Central memory CD4-positive, alpha-beta T cell (primary cell): ENCODE measurements at places on chromosomes 3 and 15.

DNA sequence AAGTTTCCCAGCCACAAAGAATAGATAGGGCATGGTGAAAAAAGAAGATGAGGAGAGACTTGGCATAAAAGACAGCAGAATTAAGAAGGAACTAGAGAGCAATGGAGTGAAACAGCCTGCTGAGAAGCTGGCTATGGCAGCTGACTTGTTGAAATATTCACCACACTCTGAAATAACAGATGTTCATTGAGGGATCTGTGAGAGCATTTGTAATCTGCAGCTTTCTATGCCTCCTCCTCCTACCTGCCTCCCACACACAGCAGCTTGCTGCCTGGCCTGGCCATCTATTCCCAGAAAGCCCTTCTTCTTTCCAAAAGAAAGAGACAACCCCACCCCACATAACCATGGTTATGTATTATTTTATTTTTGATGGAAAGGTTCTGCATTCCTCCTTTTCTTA lies 303.9 kb downstream of the GAP43 start:
- DNase-seq = no peak

DNA sequence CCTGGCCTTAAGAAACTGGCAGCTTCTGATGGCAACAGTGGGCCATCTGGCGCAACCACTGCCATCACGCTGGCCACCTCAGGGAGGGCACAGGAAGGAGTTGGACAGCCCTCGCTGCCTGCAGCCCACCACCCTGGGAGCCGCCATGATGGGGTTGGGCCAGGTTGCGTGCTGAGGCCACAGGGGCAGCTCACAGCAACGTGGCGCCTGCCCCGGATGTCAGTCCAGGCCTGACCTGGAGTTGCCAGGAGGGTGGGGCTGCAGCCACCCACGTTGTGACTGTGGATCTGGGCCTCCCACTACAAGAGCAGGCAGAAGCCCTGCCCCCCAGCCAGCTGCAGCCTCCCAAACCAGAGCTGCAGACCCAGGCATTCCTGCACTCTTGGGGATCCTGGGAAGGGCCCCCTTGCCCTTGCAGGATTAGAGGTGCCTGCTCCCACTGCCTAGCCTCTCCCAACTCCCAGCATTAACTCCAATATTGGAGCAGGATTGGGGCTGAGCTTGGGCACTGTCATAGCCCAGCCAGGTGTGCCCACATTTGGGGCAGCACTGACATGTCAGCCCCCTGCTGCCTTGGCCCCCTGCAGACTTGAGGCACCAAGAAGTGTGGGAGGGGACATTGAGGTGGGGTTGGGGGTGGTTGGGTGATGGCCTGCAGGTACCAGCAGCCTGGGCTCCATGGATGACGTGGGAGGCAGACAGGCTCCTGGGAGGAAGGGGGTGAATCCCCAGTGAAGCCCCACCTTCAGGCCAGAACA lies 468.9 kb upstream of the CCDC54 start:
- no peak for DNase-seq

DNA sequence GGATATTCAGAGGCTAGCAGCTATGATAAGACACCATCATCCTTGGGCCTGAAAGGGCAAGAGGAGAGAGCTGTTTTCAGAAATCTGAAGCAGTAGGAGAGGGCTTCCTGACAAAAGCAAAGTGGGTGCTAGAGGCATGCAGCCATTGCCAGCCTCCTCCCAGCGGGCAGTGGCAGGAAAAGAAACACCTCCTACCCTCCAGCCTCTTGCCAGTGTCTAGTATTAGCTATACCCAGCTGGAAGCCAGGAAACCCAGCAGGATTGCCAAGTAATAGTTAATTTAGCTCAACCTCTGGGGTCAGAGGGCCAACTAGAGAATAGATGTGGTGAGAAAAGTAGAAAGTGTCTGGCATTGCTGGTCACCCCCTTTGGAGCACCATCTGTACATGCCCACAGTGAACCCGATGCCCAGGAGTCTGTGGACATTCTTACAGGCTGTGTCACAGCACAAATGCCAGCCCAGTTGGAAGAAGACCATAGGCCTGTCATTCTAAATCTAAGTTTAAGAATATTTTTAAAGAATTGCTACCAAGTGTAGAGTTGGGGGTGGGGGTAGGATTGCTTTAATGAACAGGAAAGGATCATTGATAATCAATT lies 85.3 kb downstream of the HCN4 start:
- no peak for DNase-seq

GRCh38 chr3:120263792-120264191 lies 21.2 kb downstream of the GPR156 start:
- DNase-seq = no peak

GRCh38 chr15:60283936-60284335 lies 113.8 kb downstream of the ANXA2 start:
- no peak for DNase-seq

- no peak for DNase-seq
Measured at GRCh38 chr3:117853923-117854668, 1144.5 kb downstream of the TUSC7 start.

GRCh38 chr3:146464005-146464595 lies 5.3 kb downstream of the PLSCR2 start:
- no peak for DNase-seq

- DNase-seq = no peak
Measured at GRCh38 chr3:66338927-66339326, 118.1 kb downstream of the SLC25A26 start.

GRCh38 chr3:46102059-46102779 lies 74.9 kb upstream of the XCR1 start:
- no peak for DNase-seq

DNA sequence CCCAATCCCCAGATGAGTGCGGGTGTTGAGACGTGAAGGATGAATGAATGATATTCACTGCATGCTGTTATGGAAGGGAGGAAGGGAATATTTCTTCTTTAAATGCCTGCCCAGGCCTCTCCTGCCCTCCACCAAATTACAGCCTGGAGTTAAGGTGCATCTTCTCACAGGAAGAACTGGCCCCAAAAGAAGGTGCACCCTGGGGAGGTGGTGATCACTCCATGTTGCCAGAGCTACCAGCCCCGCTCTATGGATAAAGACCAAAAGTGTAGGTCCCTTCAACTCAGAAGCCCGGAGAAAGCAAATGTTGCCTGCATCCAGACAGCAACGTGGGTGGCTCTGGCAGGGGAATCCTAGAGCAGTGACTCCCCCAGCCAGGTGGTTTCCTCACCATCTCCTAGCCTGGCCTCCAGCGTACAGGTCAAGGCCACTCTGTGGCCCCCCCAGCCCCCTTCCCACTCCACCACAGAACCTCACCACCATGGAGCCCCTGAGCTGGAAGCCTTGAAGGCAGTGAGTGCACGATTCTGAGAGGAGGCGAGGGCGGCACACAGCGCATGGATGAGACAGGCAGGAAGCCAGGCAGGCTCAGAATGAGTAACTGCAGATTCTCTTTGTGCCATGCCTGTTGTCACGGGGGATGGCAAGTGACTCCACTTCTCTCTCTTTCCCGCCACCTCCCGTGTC lies 3.5 kb upstream of the VIPR1 start:
- no peak for DNase-seq

DNA sequence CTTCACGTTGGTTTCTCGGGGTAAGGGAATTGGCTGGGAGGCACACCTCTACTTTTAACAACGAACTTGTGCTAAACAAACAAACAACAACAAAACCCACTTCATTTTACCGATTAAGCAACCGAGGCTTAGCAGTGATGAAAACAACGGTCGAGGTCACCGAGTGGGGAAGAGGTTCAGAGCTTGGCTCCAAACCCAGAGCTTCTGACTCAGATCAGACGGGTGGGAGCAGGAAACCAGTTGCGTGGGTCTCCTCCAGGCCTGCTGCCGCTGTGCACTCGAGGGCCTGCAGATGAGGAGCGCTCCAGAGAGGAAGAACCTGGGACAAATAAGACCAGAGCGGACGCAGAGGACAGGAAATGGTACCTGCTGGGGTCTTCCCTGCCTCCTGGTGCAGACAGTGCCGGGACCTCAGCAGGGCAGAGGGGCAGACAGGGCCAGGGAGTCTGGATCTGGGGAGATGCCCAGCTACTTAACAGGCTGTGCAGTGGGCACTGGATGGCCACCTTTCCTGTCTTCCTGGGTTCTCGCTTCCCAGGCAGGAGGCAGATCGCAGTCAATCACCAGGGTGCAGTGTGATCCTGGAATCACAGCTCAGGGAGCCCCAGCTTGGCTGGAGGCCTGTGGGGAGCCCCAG lies 99.0 kb upstream of the MEF2A start:
- no peak for DNase-seq

- DNase-seq = no peak
Measured at GRCh38 chr3:133747373-133747772, 1.2 kb downstream of the TF start.

DNA sequence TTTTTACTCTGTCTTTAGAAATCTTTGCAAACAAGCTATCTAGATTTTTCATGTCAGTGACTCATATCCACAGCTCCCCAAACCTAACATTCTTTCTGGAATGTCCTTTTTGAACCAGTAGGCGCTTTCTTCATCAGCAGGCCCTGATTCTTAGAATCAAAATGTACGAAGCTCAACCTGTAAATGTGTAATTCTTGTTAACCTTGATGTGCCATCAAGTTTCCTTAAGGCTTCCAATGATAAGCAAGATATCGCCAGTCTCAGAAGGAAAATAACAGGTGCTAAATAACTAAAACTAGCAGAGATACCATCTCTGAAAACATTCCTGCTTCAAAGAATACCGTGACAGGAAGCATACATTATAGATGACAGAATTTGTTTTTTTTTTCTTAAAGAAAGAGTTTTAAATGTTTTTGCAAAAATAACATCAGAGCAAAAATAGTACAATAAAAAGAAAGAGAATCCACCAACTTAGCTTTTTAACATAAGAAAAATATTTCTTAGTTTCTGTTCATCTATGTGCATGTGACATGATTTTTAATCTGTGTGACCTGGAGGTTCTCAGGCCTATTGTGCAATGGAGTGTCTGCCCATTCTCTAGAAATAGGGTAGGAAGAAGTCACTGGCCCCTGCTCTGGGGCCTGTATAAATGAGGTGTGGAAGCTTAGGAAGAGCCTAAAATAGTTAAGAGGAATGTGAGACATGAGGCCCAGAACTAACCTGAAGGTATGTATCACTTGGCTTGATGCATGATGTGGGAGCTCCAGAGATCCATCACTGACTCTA lies 14.7 kb upstream of the SECISBP2L start:
- DNase-seq = no peak

GRCh38 chr3:102745881-102746280 lies 311.1 kb downstream of the ZPLD1 start:
- DNase-seq = no peak

- DNase-seq = no peak
Measured at GRCh38 chr3:7630351-7630911, 769.5 kb downstream of the GRM7 start.

DNA sequence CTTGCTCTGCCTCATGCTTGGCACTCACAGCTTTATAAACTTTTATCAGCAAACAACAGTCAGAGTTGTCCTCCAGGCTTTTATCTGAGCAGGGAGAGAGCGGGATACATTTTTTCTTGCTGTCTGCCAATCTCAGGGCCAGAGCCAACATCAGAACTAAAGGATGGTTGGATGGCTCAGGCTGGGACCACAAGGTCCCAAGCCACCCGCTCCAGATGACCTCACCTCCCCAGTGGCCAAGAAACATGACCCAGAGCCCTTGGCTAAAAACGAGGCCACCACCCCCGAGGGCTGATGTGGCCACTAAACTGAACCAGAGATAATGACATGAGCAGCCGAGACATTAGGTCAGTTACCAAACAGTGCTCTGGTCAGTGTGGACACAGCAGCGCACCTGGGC lies 18.8 kb upstream of the SPATA12 start:
- DNase-seq = no peak

GRCh38 chr3:58010562-58010961 lies 2.3 kb downstream of the FLNB start:
- no peak for DNase-seq

DNA sequence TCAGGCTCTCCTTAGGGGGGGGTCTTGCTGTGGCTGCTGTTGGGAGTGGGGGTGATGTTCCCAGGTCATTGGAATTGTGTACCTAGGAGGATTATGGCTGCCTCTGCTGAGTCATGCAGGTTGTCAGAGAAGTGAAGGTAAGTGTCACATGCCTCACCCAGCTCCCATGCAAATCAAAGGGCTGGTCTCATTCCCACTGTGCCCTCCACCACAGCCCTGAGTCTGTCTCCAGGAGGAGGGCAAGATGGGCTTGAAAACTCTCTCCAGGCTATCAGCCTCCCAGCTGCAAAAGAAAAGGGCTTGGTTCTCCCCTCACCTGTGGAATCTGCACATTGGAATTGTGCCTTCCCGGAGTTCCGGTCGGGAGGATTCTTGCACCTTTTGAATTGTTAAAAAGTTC lies 580.5 kb downstream of the NSUN3 start:
- no peak for DNase-seq

DNA sequence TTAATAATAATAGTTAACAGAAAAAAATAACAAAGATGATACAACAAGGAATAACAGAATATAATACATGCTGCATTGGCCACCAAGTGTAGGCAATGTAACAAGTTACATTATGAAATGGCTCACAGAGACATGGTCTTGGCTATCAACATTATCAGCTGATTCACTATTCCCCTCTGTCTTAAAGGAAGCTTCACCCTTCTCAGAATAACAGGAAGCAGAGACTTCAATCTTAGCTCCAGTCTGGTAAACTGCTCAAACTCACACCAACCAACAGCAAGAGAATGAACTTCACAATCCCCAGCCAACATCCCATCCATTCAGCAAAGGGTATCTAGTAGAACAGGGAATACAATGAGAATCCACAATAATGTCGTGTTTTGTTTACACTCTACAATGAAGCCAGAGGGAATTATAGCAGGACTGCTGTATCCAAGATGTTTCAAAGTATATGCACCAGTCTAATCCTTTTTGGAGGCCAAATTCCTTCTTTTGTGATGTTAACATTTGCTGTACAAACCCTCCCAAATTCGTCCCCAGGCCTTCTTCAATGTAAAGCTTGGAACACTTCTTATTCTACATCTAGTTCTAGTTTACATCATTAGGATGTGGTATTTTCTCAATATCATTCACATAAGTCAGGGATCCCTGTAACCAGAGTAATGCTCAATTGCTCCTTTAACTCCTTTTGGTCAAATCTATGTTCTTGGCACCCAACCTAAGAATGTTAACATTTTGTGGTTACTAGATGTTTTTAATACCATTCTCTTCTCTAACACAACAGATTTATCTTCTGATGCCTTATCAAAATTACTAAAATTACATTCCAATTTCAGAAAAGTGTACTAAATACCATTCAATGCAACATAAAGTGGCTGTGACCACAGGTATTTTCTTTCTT lies 52.4 kb upstream of the CMSS1 start:
- no peak for DNase-seq

- DNase-seq = no peak
Measured at GRCh38 chr3:177764377-177764912, 567.2 kb upstream of the TBL1XR1 start.

DNA sequence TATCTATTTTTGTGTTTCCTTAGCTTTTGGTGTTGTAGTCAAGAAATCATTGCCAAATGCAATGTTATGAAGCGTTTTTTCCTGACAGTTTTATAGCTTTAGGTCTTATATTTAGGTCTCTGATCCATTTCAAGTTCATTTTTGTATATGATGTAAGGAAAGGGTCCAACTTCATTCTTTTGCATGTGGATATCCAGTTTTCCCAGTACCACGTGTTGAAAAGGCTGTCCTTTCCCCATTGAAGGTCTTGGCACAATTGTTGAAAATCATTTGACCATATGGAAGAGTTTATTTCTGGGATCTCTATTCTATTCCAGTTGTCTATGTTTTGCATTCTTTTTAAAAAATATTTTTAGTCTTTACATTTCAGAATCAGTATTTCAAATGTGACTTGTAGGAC lies 14.6 kb upstream of the SNRPN start:
- DNase-seq = no peak

- no peak for DNase-seq
Measured at GRCh38 chr3:12829886-12830784, 11.2 kb downstream of the RPL32 start.
